ENCODE measurements at places on chromosomes 7 and 10. TPM values are rescaled to one million over a fixed set of nuclear protein-coding genes. Genes with fewer than 3 reads are reported as not detected.

- no peak for DNase-seq
Measured at GRCh38 chr10:105139363-105139896, 498.3 kb downstream of the SORCS3 start.

DNA sequence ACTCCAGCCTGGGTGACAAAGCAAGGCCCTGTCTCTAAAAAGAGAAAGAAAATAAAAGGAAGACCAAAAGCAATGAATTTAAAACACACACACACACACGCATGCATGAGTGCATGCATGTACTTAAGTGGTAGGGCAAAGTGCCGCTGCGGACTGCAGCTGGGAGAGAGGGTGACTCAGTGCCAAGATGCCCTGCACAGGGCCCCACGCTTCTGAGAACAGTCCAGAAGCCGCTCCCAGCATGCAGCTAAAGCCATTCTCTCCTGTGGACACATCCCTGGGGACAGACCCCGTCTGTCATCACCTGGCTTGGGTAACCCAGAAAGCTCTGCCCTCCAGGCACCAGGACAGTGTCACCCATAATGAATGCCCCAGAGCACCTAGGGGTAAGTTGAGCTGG is 61.0 kb upstream of the MYL10 start:
- DNase-seq, result no peak

The ADRA2A gene
- total RNA-seq, result 0.45 TPM

- no peak for DNase-seq
Measured at GRCh38 chr10:110547139-110547761, 20.2 kb upstream of the SMC3 start.

The PRKCQ gene
- 76.3 TPM for total RNA-seq

DNA sequence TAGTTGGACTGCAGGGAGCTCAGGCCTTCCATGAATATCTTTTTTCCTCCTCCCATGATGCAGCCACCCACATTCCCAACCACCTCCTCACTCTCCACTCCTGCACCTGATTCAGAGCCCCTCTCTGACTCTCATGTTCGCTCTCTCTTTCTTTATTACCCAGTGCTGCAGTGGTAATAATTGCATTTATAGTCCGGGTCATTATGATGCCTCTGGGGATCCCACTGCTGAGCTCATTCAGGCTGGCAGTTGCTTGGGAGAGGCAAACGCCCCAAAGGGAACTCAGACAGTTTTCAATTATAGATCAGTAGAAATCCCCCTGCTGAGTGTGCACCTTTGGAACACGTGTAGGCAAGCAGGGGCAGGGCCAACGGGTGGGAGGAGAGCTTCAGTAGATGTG is 953.0 kb downstream of the GRID1 start:
- no peak for DNase-seq

- no peak for DNase-seq
Measured at GRCh38 chr10:62589689-62590088, 214.8 kb upstream of the ADO start.

DNA sequence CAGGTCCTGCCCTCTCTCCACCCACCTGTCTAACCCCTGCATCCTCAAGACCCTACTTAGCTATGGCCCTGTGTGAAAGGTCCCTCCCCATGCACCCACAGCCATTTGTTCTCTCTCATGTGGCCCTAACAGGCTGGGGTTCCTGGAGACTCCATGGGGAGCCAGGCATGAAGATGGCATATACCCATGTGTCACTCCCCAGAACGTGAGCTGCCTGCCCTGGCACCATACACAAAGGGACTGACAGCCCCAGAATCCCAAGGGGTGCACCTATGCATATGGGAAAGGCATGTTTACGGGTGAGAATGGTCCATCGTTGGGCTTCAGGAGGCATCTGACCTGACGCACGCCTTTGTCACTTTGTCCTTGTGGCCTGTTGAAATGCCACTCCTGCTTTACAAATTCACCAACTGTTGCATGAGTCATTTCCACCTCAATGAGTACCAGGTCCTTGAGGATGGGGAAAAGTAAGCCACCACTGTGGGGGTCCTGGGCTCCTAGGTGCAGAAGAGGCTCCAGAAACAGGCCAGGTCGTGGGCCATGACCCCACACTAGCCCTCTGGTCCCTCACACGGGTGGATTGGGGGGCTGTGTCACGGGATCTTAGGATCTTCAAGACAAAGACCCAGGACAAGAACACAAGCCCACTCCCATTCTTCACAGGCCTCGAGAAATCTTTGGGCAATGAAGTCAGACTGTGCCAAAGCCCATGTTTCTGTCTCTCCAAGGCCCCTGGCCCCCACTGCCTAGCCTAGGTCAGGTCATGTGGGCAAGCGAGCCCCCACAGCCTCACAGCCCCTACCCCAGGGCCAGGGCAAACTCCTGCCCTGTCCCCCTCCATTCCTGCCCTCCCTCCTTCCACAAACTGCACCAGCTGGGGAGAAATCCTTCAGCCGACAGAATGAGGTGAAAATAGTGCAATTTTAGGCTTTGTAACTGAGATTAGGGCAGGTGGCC is 8.6 kb downstream of the GPRIN2 start:
- peak; percentile 4 for DNase-seq

The TRIM50 gene
- total RNA-seq, result 1.3 TPM
